ENCODE measurements at places on chromosomes 3 and 15. TPM values are rescaled to one million over a fixed set of nuclear protein-coding genes. Genes with fewer than 3 reads are reported as not detected.
A peak's percentile ranks its signal among the peaks of the same experiment; 100 is the strongest.

DNA sequence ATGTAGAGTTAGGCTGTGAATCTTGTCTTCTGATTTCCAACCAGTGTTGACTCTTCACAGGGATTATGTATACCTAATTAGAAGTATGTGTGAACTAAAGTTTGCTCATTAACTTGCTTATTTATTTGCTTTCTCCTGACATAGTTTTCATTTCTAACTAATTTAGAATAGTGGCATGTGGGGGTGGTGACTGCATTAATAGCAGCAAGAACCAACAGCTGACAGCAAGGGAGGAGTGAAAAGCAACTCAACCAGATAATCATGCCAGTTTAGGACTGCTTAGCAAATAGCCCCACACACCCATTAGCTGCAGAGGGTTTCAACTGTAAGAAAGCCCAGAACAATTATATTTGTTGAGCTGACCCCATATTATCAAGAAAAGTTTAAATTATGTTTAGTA, 3.8 kb downstream of the ST3GAL6 start:
- H3K36me3 ChIP-seq = no peaks in the 10 kb centered on the region
- no peak overlapping the region for H3K27ac ChIP-seq
- peaks cover 15% of the 10 kb centered on the region for H3K27me3 ChIP-seq
- no peak for DNase-seq

GRCh38 chr3:50486219-50486888, 17.1 kb downstream of the CACNA2D2 start:
- H3K27ac ChIP-seq = no peak overlapping the region
- no peaks in the 10 kb centered on the region for H3K36me3 ChIP-seq
- no peak overlapping the region for H3K4me3 ChIP-seq
- no peaks in the 10 kb centered on the region for H3K4me1 ChIP-seq
- no peak for DNase-seq
- H3K27me3 ChIP-seq = no peaks in the 10 kb centered on the region

GRCh38 chr3:160084998-160085397, 96.4 kb downstream of the IL12A start:
- DNase-seq = no peak
- no peak overlapping the region for H3K4me3 ChIP-seq
- no peak overlapping the region for H3K27ac ChIP-seq
- no peaks in the 10 kb centered on the region for H3K36me3 ChIP-seq
- no peaks in the 10 kb centered on the region for H3K4me1 ChIP-seq

DNA sequence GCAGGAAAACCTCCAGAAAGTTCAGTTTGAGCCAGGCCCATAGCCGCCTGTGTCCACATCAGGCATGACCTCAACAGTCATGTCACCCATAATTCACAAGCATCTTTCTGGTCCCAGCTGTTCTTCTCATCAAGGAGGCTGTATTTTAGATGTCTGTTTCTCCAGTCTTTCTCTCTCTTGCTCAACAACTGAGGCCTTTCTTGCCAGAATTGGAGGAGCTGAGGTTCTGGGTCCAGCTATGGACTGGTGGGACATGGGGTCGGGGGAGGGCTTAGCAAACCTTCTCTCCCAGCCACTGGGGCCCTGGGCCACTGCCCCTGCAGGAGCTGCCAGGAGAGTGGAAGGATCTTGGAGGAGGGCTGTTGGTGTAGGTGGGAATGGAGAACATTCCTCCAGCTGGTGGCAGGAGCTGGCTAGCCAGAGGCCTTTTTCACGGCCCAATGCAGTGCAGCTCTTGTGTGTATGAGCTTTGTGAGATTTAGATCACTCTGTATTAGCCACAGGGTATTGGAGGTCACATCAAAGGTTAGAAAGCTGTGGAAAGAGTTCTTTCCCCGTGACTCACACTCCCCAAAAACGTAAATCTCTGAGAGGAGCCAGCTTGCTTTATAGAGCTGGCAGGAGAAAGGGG, 23.5 kb downstream of the MAGEF1 start:
- H3K27me3 ChIP-seq = no peaks in the 10 kb centered on the region
- no peaks in the 10 kb centered on the region for H3K36me3 ChIP-seq
- no peaks in the 10 kb centered on the region for H3K4me1 ChIP-seq
- no peak overlapping the region for H3K4me3 ChIP-seq
- DNase-seq = no peak
- H3K27ac ChIP-seq = no peak overlapping the region

- H3K36me3 ChIP-seq = no peaks in the 10 kb centered on the region
- H3K27ac ChIP-seq = no peak overlapping the region
- no peaks in the 10 kb centered on the region for H3K27me3 ChIP-seq
- no peak overlapping the region for H3K4me3 ChIP-seq
- no peaks in the 10 kb centered on the region for H3K4me1 ChIP-seq
Measured at GRCh38 chr3:59245859-59246501, 196.2 kb upstream of the CFAP20DC start.

DNA sequence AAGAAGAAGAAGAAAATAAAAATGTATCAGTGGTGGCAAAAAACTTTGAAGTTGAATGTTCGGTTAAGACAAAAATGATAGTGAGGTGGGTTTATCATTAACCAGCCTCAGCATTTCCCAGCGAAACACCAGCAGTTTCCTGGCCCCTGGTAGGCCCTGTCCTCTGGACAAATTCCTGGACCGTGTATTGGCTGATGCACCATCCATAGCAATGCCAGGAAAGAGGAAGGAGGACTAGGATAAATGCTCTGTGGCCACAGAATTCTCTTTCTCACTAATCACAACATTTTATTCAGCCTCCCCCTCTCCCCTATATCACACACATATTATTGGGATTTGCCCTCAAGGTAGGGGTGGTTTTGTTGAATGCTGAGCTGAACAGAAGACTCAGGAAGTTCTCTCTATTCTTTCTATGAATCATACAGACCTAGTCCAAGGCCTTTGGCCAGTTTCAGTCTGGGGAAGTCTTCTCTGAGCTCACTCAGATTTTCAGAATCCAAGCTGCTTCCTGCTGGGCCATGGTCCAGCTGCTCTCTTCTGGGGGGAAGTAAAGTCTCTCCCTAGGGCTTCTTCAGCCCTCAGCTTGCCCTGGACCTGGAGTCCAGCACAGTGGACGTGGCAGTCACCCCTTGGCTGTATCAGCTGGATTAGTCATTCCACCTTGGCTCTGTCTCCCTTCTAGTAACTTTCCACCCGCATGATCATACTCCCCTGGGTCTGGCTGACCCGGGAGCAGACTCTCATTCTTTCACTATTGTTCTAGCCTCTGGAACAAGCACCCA, 27.6 kb downstream of the SLC28A1 start:
- H3K36me3 ChIP-seq = no peaks in the 10 kb centered on the region
- no peaks in the 10 kb centered on the region for H3K27me3 ChIP-seq
- no peak for DNase-seq
- H3K27ac ChIP-seq = peak overlapping the region; percentile 71
- no peak overlapping the region for H3K4me3 ChIP-seq

DNA sequence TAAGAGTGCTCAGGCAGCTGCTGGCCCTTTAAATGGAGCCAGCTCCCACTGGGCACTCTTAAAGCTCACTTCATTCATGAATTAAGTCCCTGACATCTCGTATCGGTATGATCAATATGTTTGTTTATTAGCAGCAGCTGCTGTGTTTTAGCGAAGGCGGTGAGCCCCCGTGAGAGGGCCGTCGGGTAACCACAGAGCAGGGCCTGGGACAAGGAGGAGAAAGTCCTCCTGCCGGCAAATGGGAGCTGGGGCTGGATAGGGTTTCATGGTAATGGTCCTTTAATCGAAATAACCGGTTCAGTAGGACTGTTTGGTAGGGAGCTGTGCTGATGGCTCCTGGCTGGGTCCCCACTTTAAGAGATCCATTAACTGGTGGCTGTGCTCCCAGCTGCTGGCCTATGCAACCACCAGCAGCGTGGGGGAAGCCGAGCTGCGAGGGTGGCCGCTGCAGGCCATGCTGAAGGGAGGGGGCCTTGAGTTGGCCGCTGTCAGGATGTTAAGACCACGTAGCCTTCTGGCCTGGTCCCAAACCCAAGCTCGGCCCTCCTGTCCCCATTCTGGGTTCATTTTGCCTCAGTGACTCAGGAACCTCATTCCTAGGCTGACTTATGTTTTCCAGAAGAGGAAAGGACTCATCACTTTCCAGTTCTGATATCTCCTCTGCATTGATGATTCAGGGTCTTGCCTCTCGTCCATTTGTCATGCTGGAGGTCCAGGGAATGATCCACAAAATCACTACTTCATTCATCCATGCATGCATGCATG, 67.6 kb upstream of the NTRK3 start:
- peaks cover 9% of the 10 kb centered on the region for H3K27me3 ChIP-seq
- no peak overlapping the region for H3K27ac ChIP-seq
- H3K36me3 ChIP-seq = no peaks in the 10 kb centered on the region
- H3K4me1 ChIP-seq = no peaks in the 10 kb centered on the region
- no peak overlapping the region for H3K4me3 ChIP-seq

DNA sequence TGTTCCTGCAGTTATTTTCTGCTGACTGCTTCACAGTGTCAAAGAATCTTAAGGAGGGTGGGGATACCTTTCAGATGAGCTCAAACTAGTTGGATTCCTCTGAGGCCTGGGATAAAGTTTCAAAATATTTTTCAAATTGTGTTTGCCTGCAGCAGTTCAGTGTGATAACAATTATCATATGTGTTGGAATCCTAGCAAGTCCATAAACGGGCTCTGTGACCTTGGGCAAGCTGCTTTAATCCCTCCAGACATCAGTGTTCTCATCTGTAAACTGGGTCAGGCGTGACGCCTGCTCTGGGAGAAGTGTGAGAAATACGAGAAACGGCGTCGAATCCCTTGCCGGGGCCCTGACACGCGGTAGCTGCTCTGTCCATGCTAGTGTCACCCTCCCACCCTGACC, 153.5 kb downstream of the UACA start:
- no peaks in the 10 kb centered on the region for H3K36me3 ChIP-seq
- H3K27me3 ChIP-seq = no peaks in the 10 kb centered on the region
- no peak overlapping the region for H3K4me3 ChIP-seq
- DNase-seq = no peak
- H3K27ac ChIP-seq = no peak overlapping the region
- H3K4me1 ChIP-seq = peaks cover 13% of the 10 kb centered on the region

DNA sequence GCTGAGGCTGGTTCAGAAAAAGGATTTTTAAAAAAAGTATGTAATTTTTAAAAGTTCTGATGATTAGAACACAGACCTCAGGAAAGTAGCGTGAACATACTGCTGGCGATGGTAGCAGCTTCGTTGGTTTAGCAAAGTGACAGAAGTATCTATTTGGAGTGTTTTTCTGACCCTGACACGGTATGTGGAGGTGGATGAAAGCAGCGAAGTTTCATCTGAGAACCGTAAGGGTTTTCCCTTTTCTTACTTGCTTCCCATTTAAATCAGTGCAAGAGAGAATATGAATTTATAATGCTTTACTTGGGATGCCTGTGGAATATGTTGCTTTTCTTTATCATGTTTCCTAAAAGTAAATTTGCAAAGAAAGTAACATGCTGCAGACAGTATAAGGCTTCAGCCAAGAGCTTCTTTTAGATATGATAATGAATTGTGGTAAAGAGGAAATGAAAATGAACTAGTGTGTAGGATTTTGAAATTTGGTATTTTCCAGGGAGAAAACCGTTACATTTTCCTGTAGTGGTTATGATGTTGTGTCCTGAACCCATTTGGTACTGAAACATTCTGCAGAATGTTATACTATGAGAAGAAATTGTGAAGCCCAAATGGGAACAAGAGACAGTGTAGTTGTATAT, 3.9 kb downstream of the CHST2 start:
- H3K27ac ChIP-seq = no peak overlapping the region
- H3K4me3 ChIP-seq = no peak overlapping the region
- no peaks in the 10 kb centered on the region for H3K36me3 ChIP-seq
- H3K27me3 ChIP-seq = peaks cover 40% of the 10 kb centered on the region
- DNase-seq = no peak
- peaks cover 5% of the 10 kb centered on the region for H3K4me1 ChIP-seq

- DNase-seq = no peak
- no peak overlapping the region for H3K4me3 ChIP-seq
- no peaks in the 10 kb centered on the region for H3K36me3 ChIP-seq
Measured at GRCh38 chr3:57892423-57892822, 115.8 kb upstream of the FLNB start.

ANKRD63 gene
- 0.72 TPM for total RNA-seq

TTLL13 gene
- total RNA-seq = 0.39 TPM

GOLGA8J gene
- 0.44 TPM for total RNA-seq

SCAP gene
- total RNA-seq = 49.7 TPM

XIRP1 gene
- not detected for total RNA-seq

CFAP20DC gene
- total RNA-seq = 4.0 TPM

Data from Panc1 (cell line).